ENCODE measurements at places on chromosomes 3 and 15.
A peak's percentile ranks its signal among the peaks of the same experiment; 100 is the strongest.

GRCh38 chr15:65048241-65048640 is 3.1 kb downstream of the SLC51B start:
- DNase-seq = no peak

DNA sequence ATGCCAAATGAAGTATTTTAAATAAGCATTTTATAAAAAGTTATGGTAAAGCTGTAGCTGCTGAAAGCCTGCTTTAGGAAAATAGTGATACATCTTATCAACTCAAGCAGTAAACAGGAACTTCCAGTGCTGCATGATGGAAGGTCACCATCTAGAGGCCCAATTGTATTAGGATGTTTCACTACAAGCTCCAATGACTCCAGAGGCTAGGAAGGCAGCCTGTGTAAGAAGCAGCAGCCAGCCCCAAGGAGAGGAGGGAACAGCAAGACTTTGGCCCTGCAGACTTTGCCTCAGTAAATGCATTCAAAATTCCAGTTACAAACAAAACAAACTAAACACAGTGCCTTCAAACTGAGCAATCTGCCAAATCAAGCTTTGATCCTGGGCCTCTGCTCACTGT is 32.1 kb downstream of the ILDR1 start:
- no peak for DNase-seq

DNA sequence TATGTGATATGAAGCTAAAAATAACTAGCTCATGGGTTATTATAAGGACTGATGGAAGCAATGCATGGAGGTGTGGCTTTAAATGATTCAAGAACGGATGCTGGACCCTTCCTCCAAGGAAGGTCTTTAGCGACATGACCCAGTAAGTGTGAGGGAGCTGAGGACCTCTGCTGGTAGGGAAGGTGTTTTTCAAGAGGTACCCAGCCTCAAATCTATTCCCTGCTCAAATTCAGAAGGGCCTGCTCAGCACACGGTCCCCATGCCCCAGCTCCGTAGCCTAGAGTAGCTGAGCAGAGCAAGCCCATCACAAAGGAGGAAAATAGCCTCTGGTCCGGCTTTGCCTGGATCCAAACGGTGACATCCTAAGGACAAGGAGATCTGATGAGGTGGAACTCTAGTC is 266.2 kb upstream of the IGF1R start:
- DNase-seq = no peak

DNA sequence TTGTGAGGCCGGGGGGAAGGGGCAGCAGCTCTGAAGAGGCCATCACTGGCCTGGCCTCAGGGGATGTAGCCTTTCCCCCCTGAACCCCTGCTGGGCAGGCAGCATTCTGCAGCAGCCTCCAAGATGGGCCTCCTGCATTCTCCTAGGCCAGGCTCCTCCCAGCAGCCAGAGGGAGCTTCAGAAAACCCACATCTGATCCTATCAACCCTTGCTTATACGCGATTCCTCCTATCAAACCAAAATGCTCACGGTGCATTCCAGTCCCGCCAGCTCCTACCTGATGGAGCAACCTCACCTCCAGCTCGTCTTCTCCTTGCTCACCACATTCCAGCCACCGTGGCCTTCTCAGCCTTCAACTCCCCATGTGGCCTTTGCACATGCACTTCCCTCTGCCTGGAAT is 85.7 kb downstream of the MEGF11 start:
- DNase-seq = no peak

- DNase-seq = peak; percentile 6
Observed at GRCh38 chr15:84082739-84083138, 152.8 kb upstream of the GOLGA6L4 start.

GRCh38 chr15:79609506-79609905 is 177.4 kb downstream of the MINAR1 start:
- DNase-seq = no peak

DNA sequence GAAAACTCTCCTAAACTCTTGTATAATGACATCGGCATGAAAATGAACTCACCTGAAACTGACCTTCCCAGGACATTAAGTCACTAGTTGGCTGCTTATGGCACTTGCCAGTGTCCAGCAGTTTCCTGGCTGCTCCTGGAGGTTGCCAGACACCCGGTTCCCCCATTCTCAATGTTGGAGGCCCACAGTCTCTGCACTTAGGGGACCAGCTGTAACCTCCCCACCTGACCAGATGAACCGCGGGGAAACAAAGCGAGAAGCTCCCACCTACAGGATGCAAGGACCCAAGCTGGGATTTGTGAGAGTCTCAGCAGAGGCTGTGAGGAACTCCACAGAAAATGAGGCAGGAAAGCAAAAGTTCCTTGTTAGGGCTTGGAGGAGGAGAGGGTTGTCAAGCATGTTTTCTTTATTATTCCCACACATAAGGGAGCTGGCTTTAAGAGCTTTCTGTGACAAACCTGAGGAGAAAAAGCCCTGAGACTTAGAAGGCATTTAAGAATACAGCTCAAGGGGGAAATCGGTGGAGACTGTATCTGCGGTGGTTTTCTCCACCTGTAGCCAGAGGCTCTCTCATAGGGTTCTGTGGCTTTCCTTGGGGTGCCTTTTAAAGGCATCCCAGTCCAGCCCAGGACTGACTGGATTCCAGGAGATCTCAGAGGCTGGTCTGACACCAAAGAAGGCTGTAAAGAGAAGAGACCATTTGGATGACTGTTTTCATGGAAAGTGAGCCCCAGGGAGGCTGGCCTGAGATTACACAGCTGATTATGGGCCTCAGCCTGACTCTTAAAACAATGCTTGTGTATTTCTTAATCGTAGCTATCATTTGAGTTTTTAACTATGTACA is 4.6 kb downstream of the TPM1 start:
- DNase-seq = no peak

GRCh38 chr15:23648920-23649515 is 1.4 kb upstream of the MAGEL2 start:
- no peak for DNase-seq

- peak; percentile 62 for DNase-seq
Observed at GRCh38 chr3:50147861-50148260, 7.3 kb upstream of the SEMA3F start.

- no peak for DNase-seq
Observed at GRCh38 chr3:126569390-126569975, 10.8 kb upstream of the C3orf22 start.

DNA sequence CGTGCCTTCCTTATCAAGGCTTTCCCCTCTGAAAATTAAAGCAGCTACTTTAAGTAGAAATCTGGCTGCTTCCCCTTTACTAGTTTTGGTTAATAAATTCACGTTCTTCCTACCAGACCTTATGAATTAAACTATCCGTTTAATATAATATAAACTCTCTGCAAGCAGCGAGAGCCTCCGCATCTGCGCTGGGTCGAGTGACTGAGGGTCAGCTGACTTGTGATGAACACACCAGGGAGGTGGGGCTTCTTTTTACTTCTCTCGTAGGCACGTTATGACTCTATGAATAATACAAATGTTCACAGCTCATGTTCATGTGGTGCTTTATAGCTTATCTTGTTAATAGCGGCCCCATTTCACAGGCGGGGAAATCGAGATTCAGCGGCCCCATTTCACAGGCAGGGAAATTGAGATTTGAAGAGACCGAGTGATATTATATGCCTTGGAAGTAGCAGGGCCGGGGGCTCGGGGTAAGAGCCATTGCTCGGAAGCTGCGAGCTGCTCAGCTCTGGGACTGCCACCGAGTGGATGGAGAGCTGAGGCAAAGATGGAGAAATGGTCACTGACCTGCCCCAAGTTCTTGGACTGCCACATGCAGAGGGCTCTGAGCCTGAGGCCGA is 8.3 kb downstream of the MUC4 start:
- DNase-seq = no peak

DNA sequence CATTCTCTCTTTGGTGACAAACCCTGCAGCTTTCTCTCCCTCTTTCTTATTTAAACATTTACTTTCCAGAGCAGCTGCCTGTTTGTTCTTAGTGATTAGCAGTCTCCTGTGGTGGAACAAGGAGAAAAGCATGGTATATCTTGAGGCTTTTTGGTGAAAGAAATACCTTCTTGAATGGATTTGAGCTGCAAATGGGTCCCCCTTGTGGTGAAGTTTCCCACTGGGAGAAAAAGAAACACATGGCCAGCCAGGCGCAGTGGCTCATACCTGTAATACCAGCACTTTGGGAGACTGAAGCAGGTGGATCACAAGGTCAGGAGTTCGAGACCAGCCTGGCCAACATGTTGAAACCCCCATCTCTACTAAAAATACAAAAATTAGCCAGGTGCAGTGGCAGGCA is 48.3 kb upstream of the ACP3 start:
- DNase-seq = no peak

- peak; percentile 32 for DNase-seq
Observed at GRCh38 chr3:11290743-11291680, 18.8 kb downstream of the ATG7 start.

Data from fibroblast of skin of abdomen (primary cell).